ENCODE measurements at places on chromosomes 2 and 18. TPM values are rescaled to one million over a fixed set of nuclear protein-coding genes. Genes with fewer than 3 reads are reported as not detected.

Gene NDC80
- 0.54 TPM for total RNA-seq

Gene PAIP2B
- total RNA-seq: 64.9 TPM

Gene DLGAP1
- total RNA-seq: not detected

Gene LRRTM1
- total RNA-seq: 0.68 TPM

Gene ZC3H8
- 10.6 TPM for total RNA-seq

Gene TACR1
- not detected for total RNA-seq

Gene DNAJC5G
- 1.9 TPM for total RNA-seq

Gene UGT1A4
- total RNA-seq: not detected

Gene MREG
- total RNA-seq: 0.60 TPM

Gene C2orf80
- not detected for total RNA-seq

Gene TMEM182
- total RNA-seq: 175 TPM

Gene SLC8A1
- total RNA-seq: 999 TPM

Gene UBXN4
- total RNA-seq: 54.9 TPM

Gene ZAP70
- total RNA-seq: 1.6 TPM

Gene CHRND
- not detected for total RNA-seq

Gene ALLC
- total RNA-seq: not detected

Gene EIF2AK3
- 4.3 TPM for total RNA-seq

Gene COL3A1
- total RNA-seq: 72.7 TPM

Gene FNDC4
- total RNA-seq: 2.9 TPM

Gene LRRC30
- total RNA-seq: not detected

Gene RGPD3
- 0.16 TPM for total RNA-seq

Gene CFAP210
- total RNA-seq: 0.11 TPM

Gene LDLRAD4
- 29.6 TPM for total RNA-seq

Gene IL1R2
- total RNA-seq: 1.3 TPM

Gene NXPH2
- not detected for total RNA-seq

Gene RNF144A
- 16.9 TPM for total RNA-seq

Gene C2orf81
- 1.1 TPM for total RNA-seq

Gene COL5A2
- total RNA-seq: 10.5 TPM

Gene FAM98A
- total RNA-seq: 88.0 TPM

Gene LYG2
- not detected for total RNA-seq

Gene DSG1
- 0.68 TPM for total RNA-seq

Gene UGT1A8
- total RNA-seq: not detected

Gene IGFBP5
- total RNA-seq: 156 TPM

Gene IL36A
- total RNA-seq: not detected

Gene EFHD1
- 26.3 TPM for total RNA-seq

Gene COLEC11
- 1.9 TPM for total RNA-seq

Gene PPP1R1C
- total RNA-seq: 24.0 TPM

Gene DTYMK
- 11.1 TPM for total RNA-seq

Gene DUSP19
- 12.1 TPM for total RNA-seq

Gene SPHKAP
- total RNA-seq: 107 TPM

Gene NEUROD1
- not detected for total RNA-seq
